ENCODE measurements at places on chromosomes 5 and 9. TPM values are rescaled to one million over a fixed set of nuclear protein-coding genes. Genes with fewer than 3 reads are reported as not detected.

Gene PRRX2
- 6.2 TPM for total RNA-seq

GRCh38 chr5:167294882-167295680, 996.4 kb upstream of the WWC1 start:
- H3K36me3 ChIP-seq = no peaks in the 10 kb centered on the region
- DNase-seq = no peak
- no peaks in the 10 kb centered on the region for H3K4me1 ChIP-seq

DNA sequence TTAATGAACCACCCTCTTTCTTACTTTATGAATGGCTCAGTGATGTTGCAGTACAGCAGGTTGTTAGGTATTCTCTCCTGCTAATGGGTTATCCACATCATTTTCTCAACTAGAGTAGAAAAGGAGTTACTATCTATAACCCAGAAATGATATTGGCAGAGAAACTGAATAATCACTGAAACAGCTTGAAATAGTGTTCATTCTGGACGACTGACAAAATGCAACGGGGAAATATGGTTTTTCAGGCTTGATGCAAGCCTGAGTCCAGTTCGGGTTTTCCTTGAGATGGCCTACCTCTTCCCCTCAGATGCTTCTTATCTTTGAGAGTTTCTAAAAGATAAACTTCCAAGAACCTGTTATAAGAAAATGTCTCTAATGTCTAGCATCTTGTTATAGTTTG, 187.3 kb downstream of the RAB3C start:
- H3K27me3 ChIP-seq = no peaks in the 10 kb centered on the region
- no peak for DNase-seq
- H3K36me3 ChIP-seq = no peaks in the 10 kb centered on the region

- no peak for DNase-seq
- H3K4me3 ChIP-seq = no peak overlapping the region
- H3K27me3 ChIP-seq = peaks cover 6% of the 10 kb centered on the region
- no peaks in the 10 kb centered on the region for H3K4me1 ChIP-seq
- H3K36me3 ChIP-seq = no peaks in the 10 kb centered on the region
- no peak overlapping the region for H3K27ac ChIP-seq
Observed at GRCh38 chr5:148583421-148583965, 70.8 kb downstream of the HTR4 start.

- H3K4me3 ChIP-seq = peak within 1 kb of the TSS; percentile 87
- DNase-seq = peak; percentile 28
- peak within 1 kb of the TSS; percentile 91 for H3K27ac ChIP-seq
- H3K27me3 ChIP-seq = peaks cover 10% of the 10 kb centered on the region
- peaks cover 21% of the 10 kb centered on the region for H3K4me1 ChIP-seq
Observed at GRCh38 chr9:100426530-100427365, at the start of gene MSANTD3. TSS of gene MSANTD3 (plus strand) at chr9:100427143. CDS start at chr9:100441939, 14,796 bp downstream.
